Panc1 (cell line): ENCODE measurements at places on chromosomes 3 and 15.

DNA sequence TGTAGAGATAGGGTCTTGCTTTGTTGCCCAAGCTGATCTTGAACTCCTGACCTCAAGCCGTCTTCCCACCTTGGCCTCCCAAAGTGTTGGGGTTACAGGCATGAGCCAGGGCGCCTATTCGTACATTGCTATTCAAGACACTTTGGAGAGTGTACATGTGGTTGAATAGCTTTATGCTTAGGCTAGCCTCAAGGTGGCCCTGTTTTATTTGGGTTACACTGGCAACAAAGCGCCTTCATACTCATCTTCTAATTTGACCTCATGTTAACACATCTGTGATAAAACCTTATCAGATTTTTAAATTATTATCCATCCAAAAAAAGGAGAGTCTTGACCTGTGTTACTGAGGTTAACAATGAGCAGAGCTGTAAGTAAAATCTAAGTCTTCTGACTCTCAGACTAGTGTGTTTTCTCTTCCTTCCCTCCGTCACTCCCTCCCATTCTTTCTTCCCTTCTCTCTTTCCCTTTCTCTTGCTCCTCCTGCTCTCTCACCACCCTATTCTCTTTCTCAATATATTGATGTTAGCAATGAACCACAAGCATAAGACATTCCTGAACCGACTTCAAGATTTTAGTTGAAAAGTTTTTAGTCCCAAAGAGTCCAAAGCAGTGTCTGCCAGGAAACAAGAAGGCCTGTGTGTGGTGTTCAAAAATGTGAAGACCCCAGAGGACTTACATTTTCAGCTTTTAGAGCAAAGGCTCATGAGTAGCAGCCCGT lies 603.7 kb upstream of the CFAP20DC start:
- no peak for DNase-seq

- no peak for DNase-seq
Measured at GRCh38 chr3:108494906-108495531, 15.4 kb downstream of the MYH15 start.

GRCh38 chr3:183427876-183428446 lies 458 bp downstream of the MCF2L2 start:
- DNase-seq, result no peak

DNA sequence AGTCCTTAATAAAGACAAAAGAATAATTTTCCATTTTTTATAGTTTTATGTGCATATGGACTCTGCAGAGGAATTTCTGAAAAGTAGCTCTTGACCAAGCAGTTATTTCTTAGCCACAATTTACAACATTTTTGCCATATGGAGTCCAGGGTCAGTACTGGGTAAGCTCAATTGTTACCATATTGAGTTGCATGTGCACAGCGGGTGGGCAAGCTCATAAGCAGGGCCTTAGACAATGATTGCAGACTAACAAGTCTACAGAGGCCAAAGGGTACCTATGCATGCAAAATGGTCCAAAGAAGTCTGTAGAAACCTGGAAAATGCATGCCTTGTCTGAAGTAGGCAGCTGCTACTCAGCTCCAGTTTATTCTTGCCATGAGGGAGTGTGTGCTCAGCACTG lies 19.0 kb upstream of the ARHGEF26 start:
- no peak for DNase-seq

DNA sequence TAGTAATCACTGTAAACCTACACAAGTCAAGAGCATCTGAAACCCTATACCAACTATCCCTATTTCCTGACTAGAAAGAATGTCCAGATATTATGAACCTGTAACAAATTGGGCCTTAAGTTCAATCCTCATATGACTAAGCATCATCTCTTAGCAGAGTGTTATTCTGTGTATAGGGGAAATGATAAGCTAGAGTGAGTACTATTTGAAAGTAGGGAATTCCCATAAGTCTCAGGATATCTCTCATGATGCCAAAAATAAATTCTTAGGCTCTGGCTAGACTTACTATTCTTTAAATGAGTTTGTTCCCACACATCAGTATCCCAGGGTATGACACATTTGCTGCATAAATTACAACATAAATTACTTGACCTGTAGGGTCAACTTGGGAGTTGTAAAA lies 15.3 kb downstream of the MRPL47 start:
- no peak for DNase-seq

GRCh38 chr3:110881069-110881468 lies 190.5 kb upstream of the NECTIN3 start:
- no peak for DNase-seq

DNA sequence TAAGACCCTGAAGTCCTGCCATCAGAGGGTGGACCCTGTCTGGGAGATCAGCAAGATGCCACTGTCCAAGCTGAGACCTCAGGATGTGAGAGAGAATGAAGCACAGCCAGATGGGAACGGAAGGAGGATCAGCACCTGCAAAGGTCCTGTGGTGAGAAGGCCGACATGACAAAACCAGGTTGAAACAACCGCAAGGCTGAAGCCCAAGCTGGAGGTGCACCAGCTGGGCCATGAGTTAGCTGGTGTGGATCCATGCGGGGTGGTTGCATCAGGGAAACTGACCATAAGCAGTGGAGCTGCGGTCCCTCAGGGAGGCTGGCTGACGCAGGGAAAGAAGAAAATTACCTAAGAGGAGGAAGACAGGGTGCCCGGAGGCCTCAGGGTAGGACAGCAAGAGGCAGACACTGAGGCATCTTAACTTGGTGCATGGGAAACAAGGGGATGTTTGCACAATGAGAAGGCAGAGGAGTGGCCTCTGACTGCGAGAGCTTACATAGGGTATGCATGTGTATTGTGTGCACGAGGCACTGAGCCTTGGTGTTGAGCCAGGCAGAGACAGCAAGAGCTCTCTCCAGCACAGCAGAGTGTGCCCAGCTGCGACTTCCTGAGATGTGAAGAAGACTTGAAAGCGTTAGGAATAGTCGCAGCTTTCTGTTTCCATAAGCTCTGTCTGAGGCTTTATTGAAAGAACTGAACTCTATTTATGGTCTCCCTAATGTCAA lies 497.7 kb downstream of the OCA2 start:
- DNase-seq, result no peak
